ENCODE measurements at places on chromosomes 3 and 15.

DNA sequence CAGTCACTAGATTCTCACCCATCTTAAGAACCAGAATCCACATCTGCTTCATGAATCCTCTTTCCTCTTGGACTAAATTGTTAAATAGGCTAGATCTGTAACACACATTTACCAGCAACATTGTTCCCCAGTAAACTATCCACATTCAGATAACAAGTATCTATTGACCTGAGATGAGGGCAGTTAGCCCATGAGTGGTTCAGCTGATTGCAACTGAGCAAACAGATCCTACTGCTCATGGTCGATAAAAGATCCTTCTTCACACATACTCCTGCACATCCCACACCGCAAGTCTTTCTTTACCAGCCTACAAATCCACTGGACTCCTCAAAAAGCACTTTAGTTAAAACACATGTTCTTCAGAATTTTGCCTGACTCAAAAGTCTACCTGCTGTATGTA, 59.2 kb downstream of the UACA start:
- no peak for DNase-seq

GRCh38 chr3:113695786-113696645, at the start of gene USF3:
TSS of gene USF3 (minus strand) at chr3:113696642. CDS start at chr3:113674878, 21,764 bp downstream.
- DNase-seq, result peak; percentile 77

DNA sequence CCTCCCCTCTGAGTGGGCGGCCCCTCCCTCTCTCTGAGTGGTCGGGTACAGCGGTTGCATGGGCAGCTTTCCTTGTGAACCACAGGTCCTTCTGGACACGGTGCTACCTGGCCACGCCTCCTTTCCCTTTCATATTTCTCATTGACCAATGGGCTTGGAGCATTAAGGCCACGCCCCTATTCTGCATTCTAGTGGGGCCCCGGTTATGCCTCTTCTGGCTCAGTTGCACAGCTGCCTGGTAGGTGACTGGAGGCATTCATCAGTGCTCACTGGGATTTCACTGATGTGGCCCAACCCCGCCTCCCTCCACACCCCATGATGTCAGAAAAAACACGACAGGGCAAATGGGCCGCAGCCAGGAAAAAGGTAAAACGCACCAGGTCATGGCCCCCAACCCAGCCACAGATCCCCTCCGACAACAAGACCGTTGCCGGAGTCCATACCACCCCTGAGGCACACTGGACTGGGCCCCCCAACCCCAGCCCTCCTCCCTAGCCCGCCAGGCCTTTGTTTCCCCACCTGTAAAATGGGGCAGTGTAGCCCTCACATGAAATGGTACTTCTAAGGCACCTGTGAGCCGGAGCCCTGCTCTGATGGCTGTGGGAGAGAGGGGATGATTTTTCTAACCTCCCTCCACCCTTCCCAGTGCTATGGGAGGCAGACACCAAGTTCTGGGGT, 26.3 kb downstream of the NGRN start:
- peak; percentile 87 for DNase-seq

- DNase-seq, result no peak
These were observed 6.1 kb upstream of the ZSCAN2 start for GRCh38 chr15:84594617-84595290.

DNA sequence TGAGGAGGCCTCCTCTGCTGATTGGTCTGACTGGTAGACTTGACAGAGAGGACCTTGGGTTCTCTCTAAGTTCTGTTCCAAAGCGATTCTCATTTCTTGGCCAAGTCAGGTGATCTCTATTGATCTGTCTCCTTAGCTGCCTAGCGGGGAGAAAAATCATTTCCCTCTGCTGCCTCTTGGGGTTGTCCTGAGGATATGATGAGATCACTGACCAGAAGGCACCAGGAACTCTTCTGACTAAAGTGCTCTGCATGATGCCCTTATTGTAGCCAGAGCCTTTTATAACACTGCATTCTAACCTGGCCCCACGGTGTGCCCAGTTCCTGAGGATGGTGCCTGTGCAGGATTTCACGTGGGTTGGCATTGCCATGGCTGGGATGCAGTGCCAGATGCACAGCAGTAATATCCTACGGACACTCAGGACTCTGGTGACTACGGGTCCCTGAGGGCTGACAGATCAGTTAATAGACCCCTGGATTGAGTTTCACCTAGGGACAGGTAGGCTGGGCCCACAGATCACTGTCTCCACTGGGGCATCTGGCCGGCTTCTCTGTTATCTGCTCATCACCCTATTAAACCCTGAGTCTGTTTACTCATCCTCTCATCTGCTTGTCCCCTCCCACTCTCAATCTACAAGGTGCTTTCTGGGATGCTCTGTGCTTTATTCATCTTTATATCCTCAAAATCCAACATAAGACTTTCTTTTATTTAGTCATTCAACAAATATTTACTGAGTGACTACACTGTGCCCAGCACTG, 3.9 kb upstream of the HEG1 start:
- no peak for DNase-seq

DNA sequence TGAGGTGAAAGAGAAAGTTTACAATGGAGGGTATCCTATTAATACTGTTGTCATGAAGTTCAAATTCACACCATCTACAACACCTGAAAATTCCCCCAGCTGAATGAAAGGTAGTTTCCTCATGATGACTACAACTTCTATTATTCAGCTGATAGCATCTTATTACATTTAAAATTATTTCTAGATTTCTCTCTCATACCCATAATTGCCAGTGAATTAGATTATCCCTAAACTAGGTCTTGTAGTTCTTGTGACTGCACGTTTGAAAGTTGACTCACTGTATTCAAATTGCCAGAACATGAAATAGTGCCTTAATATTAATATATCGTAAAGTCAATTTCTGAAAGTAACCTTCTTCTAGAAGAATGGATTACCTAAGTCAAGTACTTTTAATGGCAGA, 82.4 kb downstream of the FBXL22 start:
- DNase-seq, result no peak

DNA sequence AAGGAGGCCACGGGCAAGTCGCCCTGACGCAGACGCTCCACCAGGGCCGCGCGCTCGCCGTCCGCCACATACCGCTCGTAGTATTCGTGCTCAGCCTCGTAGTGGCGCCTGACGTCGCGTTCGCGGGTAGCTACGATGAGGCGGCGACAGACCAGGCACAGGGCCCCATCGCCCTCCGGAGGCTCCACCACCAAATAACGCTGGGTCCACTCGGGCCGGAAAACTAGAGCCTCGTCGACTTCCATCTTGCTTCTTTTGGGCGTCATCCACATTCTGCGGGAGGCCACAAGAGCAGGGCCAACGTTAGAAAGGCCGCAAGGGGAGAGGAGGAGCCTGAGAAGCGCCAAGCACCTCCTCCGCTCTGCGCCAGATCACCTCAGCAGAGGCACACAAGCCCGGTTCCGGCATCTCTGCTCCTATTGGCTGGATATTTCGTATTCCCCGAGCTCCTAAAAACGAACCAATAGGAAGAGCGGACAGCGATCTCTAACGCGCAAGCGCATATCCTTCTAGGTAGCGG, at the start of gene EPM2AIP1:
TSS of gene EPM2AIP1 (minus strand) at position 326 of the 520 bp plus-strand sequence. CDS start at position 272, 54 bp downstream.
- DNase-seq, result no peak

GRCh38 chr15:70083946-70084345, 13.8 kb downstream of the TLE3 start:
- no peak for DNase-seq

DNA sequence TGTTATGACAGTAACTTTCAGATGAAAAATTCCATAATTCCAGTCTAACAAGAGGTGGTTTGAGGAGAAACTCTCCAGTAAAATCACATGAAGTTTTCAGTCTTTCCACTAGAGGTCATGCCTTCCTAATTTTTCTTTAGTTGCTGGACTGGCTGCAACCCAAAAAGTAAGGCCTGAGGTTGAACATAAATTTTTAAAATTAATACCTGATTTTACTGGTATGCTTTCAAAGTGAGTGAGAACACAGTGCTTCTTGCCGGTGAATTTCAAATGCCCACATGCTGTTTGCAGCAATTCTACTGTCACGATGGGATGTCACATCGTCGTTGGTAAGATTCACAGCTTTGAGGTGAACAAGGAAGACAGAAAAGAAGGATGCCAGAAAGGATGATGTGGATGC, 89.0 kb upstream of the FGF12 start:
- no peak for DNase-seq

DNA sequence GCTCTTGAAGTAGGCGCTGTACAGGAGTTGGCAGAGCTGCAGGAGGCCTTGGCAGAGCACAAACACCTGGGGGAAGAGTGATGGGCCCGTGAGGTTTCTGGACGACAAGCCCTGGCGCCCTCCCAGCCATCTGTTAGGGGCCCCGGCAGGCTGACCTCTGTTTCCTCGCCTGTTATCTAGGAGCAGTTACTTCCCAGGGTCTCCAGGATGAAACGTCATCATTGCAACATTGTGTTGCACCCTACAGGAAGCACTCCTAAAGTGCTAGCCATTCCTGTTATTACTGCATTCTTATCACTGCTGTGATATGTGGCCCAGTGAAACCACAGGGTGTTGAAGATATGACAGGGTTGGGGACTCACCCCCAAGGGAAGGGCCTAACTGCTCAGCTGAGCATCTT, 50.2 kb downstream of the SLCO2A1 start:
- DNase-seq, result no peak

DNA sequence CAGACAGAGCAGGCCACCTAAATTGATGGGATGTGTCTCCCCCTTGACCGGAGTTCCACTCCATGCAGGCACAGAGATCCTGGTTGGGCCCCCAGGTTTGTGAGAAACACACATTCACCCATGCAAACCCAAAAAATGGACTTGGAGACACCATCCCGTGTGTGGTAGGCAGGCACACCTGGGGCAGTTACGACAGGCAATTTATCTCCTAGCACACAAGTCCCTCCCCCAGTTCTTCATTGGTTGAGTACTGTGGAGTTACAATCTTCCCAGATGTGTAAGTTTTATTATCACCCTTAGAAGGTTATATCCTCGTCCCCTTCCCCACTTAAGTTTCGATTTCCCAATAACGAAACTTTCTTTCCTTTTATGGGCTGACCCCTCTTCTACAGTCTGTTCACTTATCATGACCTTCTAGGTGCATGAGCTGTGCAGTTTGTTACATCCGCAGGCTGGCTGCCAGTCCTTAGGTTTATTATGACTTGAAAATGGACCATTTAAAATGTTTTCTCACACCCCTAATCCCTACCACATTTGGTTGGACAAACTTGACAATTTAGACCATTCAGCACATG, 27.3 kb downstream of the ARL8B start:
- no peak for DNase-seq

- DNase-seq, result no peak
These were observed 42.4 kb downstream of the TNIK start for GRCh38 chr3:171417813-171418212.

All from SJCRH30 (cell line).